ENCODE measurements at places on chromosomes 2 and 18.
A peak's percentile ranks its signal among the peaks of the same experiment; 100 is the strongest.

GRCh38 chr2:195533771-195534642 is 123.0 kb upstream of the SLC39A10 start:
- H3K4me1 ChIP-seq: peaks cover 57% of the 10 kb centered on the region
- H3K4me3 ChIP-seq: no peak overlapping the region
- peak; percentile 80 for DNase-seq
- H3K27ac ChIP-seq: peak overlapping the region; percentile 61
- H3K27me3 ChIP-seq: no peaks in the 10 kb centered on the region
- H3K36me3 ChIP-seq: no peaks in the 10 kb centered on the region

DNA sequence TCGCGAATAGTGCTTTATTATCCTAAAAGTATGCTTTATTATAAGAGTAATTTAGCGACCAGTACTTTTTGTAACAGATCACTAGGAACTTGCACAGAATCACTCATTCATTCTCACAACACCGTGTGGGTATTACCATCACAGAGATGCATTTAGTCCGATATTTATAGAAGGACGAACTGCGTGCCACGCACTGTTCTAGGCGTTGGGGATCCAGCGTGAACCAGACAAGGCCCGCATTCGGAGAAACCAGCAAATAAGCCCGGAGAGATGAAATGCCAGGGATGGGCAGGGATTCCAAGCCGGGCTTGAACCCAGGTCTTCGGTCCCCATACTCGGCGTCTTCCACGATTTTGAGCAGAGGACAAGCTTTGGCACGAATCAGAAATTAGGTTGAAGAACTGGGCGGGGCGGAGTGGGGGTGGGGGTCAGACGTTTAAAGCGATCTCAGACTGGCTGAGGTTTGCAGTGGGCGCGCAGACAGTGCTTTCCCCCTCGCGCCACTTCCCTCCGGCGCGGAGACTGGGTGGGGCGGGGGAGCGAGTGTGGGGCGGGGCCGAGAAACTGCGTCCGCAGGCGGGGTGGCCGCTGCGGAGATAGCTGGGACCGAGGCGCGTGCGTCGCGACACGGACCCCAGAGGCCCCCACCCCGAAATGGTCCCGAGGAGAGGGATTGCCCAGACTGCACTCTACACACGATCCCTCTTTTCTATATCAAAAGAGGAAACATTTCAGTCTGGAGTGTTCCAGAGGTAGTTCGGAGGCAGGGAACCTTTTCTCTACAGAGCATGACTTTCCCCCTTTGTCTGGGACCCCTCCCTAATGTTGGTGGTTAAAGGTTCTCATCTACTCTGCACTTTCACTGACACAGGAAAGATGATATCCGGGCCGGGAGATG is 1.1 kb upstream of the CXCR4 start:
- H3K4me1 ChIP-seq: peaks cover 91% of the 10 kb centered on the region
- no peaks in the 10 kb centered on the region for H3K27me3 ChIP-seq
- peak overlapping the region; percentile 75 for H3K4me3 ChIP-seq
- peak; percentile 98 for DNase-seq
- peak overlapping the region; percentile 93 for H3K27ac ChIP-seq

- H3K27me3 ChIP-seq: no peaks in the 10 kb centered on the region
- H3K36me3 ChIP-seq: no peaks in the 10 kb centered on the region
- no peak overlapping the region for H3K4me3 ChIP-seq
These were observed 38.2 kb downstream of the FHOD3 start for GRCh38 chr18:36335476-36336279.

- no peak overlapping the region for H3K27ac ChIP-seq
- no peak overlapping the region for H3K4me3 ChIP-seq
- no peak for DNase-seq
- H3K36me3 ChIP-seq: no peaks in the 10 kb centered on the region
- no peaks in the 10 kb centered on the region for H3K4me1 ChIP-seq
These were observed 90.5 kb downstream of the GALNT1 start for GRCh38 chr18:35671966-35672603.

GRCh38 chr18:76725445-76725844 is 96.9 kb upstream of the ZNF236 start:
- H3K36me3 ChIP-seq: no peaks in the 10 kb centered on the region
- no peaks in the 10 kb centered on the region for H3K27me3 ChIP-seq
- no peaks in the 10 kb centered on the region for H3K4me1 ChIP-seq
- no peak for DNase-seq
- no peak overlapping the region for H3K4me3 ChIP-seq
- H3K27ac ChIP-seq: no peak overlapping the region

- no peak overlapping the region for H3K27ac ChIP-seq
- peaks cover 11% of the 10 kb centered on the region for H3K4me1 ChIP-seq
- H3K27me3 ChIP-seq: no peaks in the 10 kb centered on the region
- no peak for DNase-seq
These were observed 25.5 kb downstream of the EPB41L3 start for GRCh38 chr18:5518179-5518770.

DNA sequence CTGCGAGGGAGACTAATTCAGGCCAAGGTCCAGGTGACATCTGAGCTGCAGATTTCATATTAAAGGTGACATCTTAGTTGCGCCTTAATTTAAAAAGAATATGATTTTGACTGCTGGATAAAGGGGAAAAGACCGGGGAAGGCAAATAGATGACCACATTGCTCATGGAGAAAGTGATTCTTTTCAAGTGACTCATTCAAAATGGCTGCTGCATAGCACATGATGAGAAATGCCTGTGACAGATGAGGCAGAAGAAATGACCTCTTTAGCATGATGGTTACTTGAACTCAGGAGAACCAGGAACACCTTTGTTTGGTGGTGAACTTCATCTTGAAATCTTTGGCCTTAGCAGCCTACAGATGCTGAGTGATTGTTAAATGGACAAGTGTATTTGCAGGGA is 385.8 kb upstream of the TRIB2 start:
- H3K27ac ChIP-seq: no peak overlapping the region
- DNase-seq: no peak
- H3K36me3 ChIP-seq: no peaks in the 10 kb centered on the region
- H3K4me3 ChIP-seq: no peak overlapping the region
- H3K27me3 ChIP-seq: no peaks in the 10 kb centered on the region

- H3K27ac ChIP-seq: peak overlapping the region; percentile 41
- no peak for DNase-seq
- H3K4me1 ChIP-seq: peaks cover 76% of the 10 kb centered on the region
- no peak overlapping the region for H3K4me3 ChIP-seq
- H3K36me3 ChIP-seq: no peaks in the 10 kb centered on the region
- no peaks in the 10 kb centered on the region for H3K27me3 ChIP-seq
These were observed 77.9 kb downstream of the LIMS1 start for GRCh38 chr2:108612153-108612513.

GRCh38 chr18:37442477-37442876 is 123.1 kb downstream of the CELF4 start:
- peaks cover 40% of the 10 kb centered on the region for H3K27me3 ChIP-seq
- H3K27ac ChIP-seq: no peak overlapping the region
- DNase-seq: no peak
- H3K36me3 ChIP-seq: no peaks in the 10 kb centered on the region
- H3K4me3 ChIP-seq: no peak overlapping the region

GRCh38 chr2:71880846-71881610 is 266.6 kb downstream of the CYP26B1 start:
- peaks cover 51% of the 10 kb centered on the region for H3K4me1 ChIP-seq
- peak overlapping the region; percentile 65 for H3K27ac ChIP-seq
- no peaks in the 10 kb centered on the region for H3K36me3 ChIP-seq
- no peak overlapping the region for H3K4me3 ChIP-seq
- H3K27me3 ChIP-seq: no peaks in the 10 kb centered on the region

GRCh38 chr2:199861132-199861774 is 10.3 kb upstream of the FTCDNL1 start:
- no peak overlapping the region for H3K27ac ChIP-seq
- H3K36me3 ChIP-seq: no peaks in the 10 kb centered on the region
- no peaks in the 10 kb centered on the region for H3K27me3 ChIP-seq
- H3K4me1 ChIP-seq: no peaks in the 10 kb centered on the region
- H3K4me3 ChIP-seq: no peak overlapping the region

DNA sequence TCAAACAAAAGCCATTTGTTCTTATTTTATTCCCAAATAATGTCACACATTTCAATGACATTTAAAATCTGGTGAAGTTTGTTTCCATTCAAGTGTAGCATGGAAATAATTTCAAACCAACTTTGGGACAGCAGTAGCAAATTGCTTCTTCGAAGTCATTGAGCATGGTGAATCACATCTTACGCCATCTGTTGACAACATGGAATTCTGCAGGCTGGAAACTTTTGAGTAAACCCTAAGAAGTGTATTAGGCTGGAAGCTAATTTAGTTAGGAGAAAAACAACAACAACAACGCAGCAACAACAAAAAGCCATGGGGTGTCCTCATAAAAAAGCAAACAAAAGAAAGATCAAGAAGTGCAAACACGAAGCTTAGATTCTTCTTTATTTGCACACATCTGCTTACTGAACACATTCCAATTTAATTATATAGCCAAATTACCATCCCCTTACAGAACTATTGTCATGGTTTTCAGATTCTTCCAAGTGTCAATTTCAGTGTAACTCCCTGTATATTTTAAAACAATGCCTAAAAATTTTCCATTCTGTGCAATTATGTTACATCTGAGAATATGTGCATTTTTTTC is 659.0 kb upstream of the CDH7 start:
- H3K27ac ChIP-seq: no peak overlapping the region
- H3K36me3 ChIP-seq: no peaks in the 10 kb centered on the region
- no peaks in the 10 kb centered on the region for H3K4me1 ChIP-seq

- H3K4me1 ChIP-seq: no peaks in the 10 kb centered on the region
- no peaks in the 10 kb centered on the region for H3K27me3 ChIP-seq
- DNase-seq: no peak
- no peak overlapping the region for H3K27ac ChIP-seq
- H3K4me3 ChIP-seq: no peak overlapping the region
These were observed 64.6 kb downstream of the THADA start for GRCh38 chr2:43531251-43531650.

DNA sequence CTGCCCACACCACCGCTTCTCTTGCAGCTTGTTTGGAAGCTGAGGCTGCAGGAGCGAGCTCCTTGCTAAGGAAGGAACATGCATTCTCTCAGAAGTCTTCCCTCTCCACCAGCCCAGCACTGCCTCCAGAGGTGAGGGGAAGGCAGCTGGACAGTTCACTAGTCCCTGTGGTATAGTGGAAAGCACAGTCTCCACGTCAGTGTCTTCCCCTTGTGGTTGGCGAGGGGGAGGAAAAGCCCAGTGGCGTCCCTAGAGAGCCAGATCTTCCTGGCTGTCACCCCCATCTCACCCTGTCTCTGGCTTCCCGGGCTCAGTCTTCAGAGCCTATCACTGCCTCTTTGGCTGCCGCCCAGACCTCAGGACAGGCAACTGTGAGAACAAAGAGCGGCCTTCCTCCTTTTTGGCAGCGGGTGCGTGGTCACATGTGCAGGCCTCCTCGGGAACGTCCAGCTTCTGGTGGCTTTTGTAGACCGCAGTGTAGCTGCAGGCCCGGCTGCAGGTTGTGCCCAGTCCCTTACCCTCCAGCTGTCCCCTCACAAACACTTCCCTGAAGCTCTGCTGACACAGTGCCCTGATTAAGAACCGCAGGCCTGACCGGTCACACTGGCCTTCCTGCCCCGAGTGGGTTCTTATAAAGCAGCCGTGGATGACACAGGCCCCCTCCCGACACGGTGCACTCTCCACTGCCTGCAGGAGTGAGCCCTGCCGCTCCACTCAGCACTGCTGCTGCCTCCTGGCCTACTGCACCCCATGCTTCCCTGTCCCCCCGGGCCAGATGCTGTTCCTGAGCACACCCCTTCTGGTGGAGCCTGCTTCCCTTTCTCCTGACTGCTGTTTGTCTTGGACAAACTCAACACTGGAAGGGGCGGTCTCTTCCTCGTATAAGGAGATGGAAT is 90.9 kb downstream of the RNF144A start:
- H3K27me3 ChIP-seq: no peaks in the 10 kb centered on the region
- H3K27ac ChIP-seq: peak overlapping the region; percentile 66
- peaks cover 68% of the 10 kb centered on the region for H3K4me1 ChIP-seq
- DNase-seq: peak; percentile 90
- peaks cover 5% of the 10 kb centered on the region for H3K36me3 ChIP-seq

DNA sequence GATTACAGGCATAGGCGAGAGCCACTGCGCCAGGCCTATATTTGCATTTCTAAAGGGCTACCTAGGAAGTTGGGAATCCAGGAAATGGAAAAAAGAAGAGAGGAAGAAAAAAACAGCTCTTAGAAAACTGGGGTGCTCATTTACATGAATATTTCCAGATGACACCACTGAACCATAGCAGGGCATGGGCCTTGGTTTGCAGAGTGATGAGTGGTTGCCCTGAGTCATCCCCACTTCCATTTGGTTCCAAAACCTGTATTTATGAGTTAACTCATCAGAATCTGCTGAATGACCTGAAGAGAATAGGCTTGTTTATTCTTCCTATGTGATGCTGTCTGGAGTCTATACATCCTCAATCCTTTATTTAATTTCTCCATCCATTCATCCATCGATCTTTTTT is 36.2 kb downstream of the EHD3 start:
- no peak overlapping the region for H3K4me3 ChIP-seq
- no peaks in the 10 kb centered on the region for H3K4me1 ChIP-seq
- H3K27ac ChIP-seq: no peak overlapping the region
- no peaks in the 10 kb centered on the region for H3K36me3 ChIP-seq
- H3K27me3 ChIP-seq: no peaks in the 10 kb centered on the region
- DNase-seq: no peak

DNA sequence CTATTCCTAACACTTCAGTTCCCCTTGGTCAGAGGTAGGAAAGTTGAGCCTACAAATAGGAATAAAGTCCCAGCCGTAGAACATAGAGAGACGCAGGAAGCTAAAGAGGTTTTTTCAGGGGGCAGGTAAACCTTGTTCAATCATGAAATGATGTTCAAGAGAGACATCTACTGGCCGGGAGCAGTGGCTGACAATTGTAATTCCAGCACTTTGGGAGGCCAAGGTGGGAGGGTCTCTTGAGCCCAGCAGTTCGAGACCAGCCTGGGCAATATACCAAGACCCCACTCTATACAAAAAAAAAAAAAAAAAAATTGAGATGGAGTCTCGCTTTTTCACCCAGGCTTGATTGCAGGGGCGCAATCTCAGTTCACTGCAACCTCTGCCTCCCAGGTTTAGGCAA is 66.7 kb upstream of the DNAJC10 start:
- DNase-seq: no peak
- H3K4me3 ChIP-seq: no peak overlapping the region
- H3K36me3 ChIP-seq: no peaks in the 10 kb centered on the region
- H3K27ac ChIP-seq: no peak overlapping the region

DNA sequence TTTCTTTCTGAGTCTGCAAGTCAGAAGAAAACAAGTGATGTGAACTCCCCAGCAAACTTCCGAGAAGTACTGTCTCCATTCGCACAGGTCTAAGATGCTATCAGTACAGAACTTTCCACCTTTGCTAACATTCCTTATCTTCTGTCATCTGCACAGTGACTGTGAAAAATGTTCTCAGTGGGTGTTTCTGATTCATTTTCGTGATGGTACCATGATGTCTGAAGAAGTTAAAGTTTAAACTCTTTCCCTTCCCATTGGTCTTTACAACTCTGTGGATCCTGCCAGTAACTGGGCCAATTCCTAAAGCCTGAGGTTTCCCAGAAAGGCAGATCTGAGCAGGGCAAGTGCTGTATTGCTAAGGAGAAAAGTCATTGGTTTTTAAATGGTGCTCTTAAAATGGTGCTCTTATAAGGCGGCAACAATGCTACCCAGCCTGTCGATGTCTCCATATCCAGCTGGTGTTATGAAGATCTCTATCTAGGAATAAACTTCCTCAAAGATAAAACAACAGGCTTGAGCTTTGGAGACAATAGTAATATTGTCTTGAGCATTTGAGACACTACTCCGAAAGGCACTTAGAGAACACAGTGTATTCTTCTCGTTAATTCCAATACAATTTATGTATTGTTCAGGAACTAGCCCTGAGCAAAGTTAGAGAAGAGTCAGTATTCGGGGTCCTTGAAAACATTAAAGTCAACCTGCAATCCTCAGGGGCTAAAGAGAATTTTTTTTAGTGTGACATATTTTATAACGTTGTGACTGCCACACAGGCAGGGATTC is 232.3 kb downstream of the OSR1 start:
- no peak for DNase-seq
- no peaks in the 10 kb centered on the region for H3K36me3 ChIP-seq
- no peaks in the 10 kb centered on the region for H3K27me3 ChIP-seq
- H3K27ac ChIP-seq: no peak overlapping the region
- H3K4me1 ChIP-seq: no peaks in the 10 kb centered on the region
- no peak overlapping the region for H3K4me3 ChIP-seq
